ENCODE measurements at places on chromosomes 11 and 22. TPM values are rescaled to one million over a fixed set of nuclear protein-coding genes. Genes with fewer than 3 reads are reported as not detected.

ARHGAP20 gene
- not detected for total RNA-seq

VWCE gene
- total RNA-seq, result 1.7 TPM

MYO18B gene
- 1.6 TPM for total RNA-seq

OR10D3 gene
- total RNA-seq, result not detected

CADM1 gene
- total RNA-seq, result 1.7 TPM

CRYBB3 gene
- total RNA-seq, result 0.40 TPM

SULT4A1 gene
- not detected for total RNA-seq

SMIM35 gene
- 0.45 TPM for total RNA-seq

SAA1 gene
- not detected for total RNA-seq

DDI1 gene
- not detected for total RNA-seq

DUSP8 gene
- 2.6 TPM for total RNA-seq

A4GALT gene
- 0.63 TPM for total RNA-seq

ST14 gene
- not detected for total RNA-seq
